ENCODE measurements at places on chromosomes 7 and 10.

DNA sequence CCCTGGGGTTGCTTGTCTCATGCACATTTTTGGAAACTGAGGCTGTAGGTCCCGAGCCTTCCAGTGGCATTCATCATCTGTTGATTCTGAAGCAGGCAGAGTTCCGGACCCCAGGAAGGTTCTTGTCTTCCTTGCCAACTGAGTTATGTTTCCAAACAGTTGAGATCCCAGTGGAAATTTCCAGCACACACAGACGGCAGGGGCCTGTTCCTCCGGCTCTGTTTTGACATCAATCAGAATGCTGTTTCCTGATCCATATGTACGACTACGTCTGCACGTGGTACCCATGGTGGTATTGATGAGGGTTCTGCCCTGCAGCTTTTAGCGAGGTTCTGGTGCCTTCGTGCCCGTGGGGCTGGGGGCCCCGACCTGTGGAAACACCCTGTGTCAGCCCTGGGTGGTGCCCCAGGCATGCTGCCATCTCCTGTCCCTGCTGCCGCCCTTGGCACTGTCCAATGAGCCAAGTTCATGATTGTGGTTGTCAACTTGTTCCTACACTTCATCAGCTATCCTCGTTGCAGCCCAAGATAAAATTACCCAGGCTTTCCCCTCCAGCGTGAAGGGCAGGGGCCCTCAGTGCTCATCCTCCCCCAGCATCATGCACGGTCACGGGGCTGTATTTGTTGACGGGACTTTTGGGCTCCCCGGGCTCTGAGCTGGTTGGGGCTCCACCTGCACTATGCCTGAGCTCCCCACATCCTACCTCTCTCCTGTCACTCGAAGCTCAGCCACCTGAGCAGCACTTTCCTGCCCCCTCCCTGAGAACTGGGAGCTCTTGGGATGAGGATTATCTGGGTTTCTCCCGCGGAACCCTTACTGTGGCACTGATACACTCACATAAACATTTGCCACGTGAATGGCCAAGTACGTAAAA, 7.8 kb upstream of the DPYSL4 start:
- no peak for DNase-seq

DNA sequence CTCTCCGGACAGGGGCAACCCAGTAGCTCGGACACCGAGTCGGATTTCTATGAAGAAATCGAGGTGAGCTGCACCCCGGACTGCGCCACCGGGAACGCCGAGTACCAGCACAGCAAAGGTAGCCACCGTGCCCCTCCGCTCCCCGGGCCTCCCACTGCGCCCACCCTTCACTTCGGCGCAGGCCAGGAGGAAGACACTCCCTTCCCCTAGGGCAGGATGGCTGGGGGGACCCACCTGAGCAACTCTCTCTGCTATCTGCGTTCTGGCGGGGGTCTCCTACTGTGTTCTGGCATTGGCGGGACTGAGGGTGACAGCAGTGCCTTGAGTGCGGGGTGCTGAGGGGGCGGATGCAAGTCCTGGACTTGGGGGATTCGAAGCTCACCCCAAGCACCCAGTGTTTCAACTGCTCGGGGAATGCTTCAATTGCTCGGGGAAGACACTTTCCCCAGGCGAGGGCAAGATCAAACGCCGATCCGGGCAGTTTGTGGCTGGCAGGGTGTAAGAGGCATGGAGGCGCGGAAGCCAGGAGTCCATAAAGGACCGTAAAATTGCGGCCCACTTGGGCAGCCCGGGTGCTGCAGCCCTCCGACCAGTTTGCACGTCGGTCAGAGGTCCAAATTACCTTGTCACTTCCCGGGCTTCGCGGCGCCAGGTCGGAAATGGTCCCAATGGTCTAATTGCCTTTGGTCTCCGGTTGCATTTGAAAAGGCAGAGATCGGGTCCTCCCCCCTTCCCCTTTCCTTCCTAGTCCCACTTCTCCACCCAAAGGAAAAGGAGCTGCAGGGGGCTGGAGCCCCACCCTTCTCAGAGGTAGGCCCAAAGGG, 950 bp downstream of the EVX1 start:
- no peak for DNase-seq

DNA sequence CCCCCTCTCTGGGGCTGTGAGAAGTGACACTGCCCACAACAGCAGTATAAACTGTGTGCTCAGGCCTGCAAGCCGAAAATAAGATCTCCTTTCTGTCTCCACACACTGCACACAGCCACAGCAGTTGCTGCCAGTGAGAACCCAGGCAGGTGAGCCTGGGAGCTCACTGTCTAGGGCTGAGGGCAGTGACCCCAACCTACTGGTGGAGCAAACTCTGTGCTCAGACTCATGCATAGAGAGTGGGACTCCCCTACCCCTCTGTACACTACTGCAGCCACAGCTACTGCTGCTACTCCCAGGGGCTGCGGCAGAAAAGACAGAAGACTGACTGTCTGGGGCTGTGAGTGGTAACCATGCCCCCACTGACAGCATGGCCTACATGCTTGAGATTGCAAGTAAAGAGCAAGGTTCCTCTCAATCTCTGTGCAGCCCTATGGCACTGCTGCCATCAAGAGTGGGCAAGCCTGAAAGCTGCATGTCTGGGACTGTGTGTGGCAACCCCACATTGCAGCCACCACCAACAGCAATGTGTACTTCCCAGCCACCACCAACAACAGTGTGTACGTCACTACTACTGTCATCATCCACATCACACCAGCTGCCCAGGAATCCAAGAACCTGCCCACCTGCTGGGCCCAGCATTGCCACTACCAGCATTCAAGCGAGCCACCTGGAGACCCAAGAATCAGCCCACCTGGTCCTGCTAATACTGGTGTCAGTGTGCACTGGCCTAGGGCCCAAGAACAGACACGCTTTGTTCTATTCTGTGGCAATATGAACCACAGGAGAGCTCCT, 226.1 kb downstream of the XPNPEP1 start:
- no peak for DNase-seq

DNA sequence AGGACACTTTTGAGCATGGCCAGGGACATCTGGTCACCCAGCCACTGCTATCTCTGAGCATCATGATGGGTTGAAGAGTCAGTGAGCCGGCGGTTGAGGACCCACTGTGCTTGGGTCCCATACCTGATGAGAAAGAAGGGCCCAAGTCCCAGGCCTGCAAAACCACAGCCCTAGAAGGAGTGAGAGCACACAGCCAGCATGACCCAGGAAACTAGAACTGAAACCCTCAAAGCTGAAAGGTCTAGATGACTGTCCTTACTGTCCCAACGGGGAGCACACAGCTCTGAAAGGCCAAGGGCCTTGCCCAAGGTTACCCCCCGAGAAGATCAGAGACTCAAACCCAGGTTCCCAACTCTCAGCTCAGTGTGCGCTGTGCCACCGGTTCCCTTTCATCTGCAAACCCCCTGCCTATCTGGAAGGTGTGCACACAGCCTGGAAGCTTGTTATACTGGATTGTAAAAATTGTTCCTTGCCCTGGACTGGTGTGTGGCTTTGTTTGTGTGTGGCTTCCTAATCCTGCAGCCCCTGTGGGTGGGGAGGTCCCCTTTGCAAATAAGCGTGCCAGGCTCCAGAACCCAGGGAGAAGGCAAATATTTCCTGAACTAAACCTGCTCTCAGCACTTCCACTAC, 22.6 kb upstream of the PSAP start:
- peak; percentile 95 for DNase-seq

DNA sequence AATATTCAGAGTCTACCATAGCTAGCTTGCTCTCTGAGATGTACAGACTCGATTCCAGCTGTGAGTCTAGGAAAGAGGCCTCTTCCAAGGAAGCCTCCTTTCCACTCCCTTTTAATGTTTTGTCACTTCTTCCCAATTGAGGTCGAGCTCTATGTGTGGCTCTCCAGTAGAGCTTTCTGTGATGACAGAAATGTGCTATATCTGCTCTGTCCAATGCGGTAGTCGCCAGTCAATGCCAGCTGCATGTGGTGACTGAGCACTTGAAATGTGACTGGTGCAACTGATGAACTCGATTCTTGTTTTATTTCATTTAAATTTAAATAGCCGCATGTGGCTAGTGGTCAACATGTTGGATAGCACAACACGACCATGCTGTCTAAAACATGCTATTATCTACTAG, 387.0 kb upstream of the NRP1 start:
- DNase-seq, result no peak

Data from GM12865 (cell line).